CD4-positive, alpha-beta T cell treated with Interleukin-10 for 1 hour (primary cell): ENCODE measurements at places on chromosomes 11 and 22.
A peak's percentile ranks its signal among the peaks of the same experiment; 100 is the strongest.

- no peak for DNase-seq
Observed at GRCh38 chr11:95917193-95918036, 6.5 kb downstream of the MTMR2 start.

DNA sequence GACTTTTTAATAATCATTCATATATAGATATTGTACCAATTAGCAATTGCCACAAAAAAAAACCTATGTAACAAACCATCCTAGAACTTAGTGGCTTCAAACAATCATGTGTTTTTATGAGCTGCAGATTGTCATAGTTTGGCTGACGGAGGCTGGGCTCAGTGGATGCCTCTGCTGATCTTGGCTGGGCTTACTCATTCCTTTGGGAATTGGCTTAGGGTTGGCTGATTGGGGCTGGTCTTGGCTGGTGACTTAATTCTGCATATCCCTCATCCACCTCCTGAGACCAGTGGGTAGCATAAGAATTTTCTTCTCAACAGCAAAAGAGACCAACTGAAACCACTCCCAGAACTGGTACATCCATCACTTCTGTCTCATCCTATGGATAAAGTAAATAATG lies 57.9 kb upstream of the PHF21B start:
- DNase-seq: no peak

GRCh38 chr11:78380615-78381051 lies 37.0 kb downstream of the GAB2 start:
- DNase-seq: no peak

DNA sequence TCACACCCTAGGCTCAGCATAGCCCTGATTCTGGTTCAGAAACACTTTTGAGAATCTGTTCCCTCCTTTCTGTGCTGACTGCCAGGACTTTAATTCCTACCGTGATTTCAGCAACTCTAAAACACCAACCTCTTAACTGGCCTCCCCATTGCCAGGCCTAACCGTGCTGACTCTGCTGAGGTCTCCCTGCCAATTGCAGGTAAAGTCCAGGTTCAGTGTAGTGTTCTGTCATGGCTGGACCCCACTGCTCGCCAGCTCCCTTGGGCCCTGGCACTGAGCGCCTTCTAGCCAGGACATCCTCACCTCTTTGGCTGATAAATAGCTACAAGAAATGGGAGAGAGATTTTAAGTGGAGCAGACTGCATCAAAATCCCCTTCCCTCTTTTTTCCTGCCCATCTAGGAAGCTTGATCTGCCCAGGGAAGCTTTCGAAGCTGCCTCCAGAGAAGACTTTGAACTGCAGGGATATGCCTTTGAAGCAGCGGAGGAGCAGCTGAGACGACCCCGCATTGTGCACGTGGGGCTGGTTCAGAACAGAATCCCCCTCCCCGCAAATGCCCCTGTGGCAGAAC lies 4.7 kb downstream of the UPB1 start:
- DNase-seq: no peak

DNA sequence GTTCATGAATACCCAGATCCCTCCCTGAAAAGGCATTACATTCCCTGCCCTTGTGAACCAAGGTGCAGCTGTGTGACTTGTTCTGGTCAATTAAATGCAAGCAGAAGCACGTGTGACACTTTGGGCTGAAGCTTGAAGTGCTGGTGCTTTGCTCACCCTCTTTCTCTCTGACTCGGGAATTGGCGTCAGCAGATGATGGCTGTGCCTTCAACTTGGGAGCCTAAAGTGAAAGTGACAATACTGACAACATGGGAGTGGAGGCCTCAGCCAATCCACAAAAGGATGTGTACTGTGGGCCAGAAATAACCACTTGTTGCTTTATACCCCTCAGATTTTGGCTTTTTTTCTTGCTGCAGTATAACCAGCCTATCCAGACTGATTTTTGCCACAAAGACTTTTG lies 148.3 kb upstream of the THY1 start:
- DNase-seq: no peak

- DNase-seq: no peak
Observed at GRCh38 chr11:35347921-35348331, 71.4 kb downstream of the SLC1A2 start.

DNA sequence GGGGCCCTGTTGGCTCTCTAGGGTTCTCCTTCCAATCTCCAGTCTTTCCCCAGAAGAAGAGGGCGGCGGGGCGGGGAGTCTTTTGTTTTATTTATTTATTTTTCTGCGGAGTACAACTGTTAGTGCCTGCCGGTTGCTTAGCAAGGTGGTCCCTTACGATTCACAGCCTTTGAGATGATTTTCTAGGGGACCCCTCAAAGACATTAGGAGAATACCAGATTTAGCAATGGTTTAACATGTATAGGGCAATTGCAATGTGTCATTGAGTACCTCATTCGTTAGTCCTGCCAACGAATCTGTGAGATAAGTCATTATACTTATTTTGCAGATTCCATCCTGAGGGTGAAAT lies 307 bp upstream of the MRPL16 start:
- DNase-seq: no peak

DNA sequence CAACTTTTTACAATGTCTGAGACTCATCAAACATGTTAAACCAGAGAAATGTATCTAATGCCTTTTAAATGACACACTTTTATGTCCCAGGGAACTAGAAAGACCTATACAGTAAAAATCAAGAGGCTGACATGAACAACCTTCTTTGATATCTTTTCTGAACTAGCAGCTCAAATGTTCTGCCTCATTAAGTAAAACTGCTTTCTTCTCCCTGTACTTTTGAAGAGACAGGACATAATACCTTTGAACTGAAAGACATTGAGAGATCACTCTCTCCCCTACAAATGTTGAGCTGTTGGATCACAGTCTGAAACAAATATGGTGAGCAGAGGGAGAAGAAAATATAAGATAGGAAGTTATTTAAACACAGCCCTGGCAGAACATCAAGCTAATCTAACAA lies 123.0 kb downstream of the FAM181B start:
- no peak for DNase-seq

DNA sequence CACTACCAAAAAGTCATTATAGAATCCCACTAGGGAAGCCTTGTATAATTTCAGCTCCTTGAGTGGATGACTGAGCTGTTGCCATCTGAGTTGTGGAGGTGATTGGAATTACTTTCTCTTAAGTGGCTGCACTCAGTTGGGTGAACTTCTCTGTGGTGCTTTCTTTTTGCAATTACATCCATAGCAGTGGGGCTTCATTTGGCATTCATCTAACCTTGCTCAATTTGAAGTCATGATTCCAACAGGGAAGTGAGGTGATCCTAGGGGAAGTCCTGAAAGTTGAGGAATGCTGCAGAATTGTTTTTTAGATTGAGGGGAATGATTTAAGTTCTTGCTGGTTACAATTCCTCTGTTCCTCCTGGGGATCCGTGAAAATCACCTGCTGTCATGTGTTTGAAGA lies 39.6 kb downstream of the ARHGAP42 start:
- no peak for DNase-seq

DNA sequence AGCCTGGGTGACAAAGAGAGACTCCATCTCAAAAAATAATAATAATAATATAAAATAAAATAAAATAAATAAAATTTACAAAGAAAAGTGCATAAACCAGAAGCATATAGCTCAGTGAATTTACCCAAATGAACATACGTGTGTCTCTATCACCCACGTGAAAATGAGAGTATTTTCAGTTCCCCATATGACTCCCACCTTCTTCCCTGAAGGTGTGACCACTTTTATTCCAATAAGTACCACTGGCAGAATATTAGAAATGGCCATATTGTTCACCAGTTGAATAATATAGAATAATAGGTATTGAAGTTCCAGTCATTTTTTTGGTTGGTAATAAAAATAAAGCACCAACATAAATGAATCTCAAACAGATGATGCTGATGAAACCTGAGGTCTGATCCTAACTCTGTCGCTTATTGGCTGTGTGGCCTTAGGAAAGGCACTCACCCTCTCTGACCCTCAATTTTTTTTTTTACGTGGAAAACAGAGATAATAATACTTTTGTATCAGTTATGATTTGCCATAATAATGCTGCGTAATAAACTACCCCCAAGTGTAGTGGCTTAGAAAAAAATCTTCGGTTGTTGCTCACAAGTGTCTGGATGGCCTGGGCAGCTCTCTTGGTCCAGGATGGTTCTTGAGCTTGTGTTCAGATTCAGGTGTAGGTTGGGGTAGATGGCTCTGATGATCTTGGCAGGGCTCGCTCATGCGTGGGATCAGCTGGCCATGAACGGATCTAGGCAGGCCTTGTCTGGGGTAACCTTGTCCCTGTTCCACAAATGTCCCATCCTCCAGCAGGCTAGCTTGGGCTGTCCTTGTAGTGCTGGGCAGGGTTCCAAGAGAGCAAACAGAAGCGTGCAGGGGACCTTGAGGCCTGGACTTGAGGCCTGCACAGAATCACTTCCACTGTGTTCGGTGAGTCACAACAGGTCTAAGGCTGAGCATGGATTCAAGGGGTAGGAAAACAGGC lies 88.1 kb downstream of the MYO18B start:
- no peak for DNase-seq

DNA sequence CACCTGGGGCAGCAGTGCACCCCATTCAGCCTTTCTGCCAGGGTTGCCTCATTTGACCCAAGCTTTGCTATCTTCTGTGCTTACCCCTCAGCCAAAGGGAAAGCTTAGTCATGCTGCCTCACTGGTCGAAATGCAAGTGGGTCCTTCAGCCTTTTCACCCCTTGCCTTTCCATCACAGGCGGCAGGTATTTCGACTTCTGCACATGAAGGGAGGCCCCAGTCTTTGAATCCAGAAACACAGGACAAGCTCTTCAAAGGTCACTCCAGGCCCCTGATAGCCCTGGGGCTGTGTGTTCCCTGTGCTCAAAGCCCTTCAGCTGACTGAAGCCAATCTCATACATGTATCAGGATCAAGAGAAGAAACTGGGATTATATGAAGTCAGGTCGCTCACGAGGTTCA lies 129.7 kb downstream of the SNX19 start:
- no peak for DNase-seq

GRCh38 chr11:86129740-86130540 lies 61.1 kb upstream of the PICALM start:
- DNase-seq: no peak

GRCh38 chr11:5719703-5720495 lies 16.3 kb upstream of the OR56B1 start:
- no peak for DNase-seq

- peak; percentile 18 for DNase-seq
Observed at GRCh38 chr11:72069787-72070251, 10.5 kb downstream of the NUMA1 start.

DNA sequence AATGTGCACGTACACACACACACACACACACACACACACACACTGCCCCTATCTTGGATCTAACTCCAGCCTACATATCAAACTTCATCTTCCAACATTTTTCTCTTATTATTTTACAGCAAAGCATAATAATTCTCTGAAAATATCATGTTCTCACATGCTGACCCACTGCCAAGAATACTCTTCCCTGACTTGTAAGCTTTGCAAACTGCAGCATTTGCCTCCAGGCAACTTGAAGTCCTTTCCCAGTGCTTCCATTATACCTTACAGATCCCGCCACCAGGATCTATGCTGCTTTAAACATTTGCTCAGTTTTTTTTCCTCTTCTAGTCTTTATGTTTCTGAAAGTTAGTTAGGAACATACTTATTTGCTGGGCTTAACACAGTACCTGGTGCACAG lies 483.3 kb upstream of the ARHGAP42 start:
- DNase-seq: no peak

DNA sequence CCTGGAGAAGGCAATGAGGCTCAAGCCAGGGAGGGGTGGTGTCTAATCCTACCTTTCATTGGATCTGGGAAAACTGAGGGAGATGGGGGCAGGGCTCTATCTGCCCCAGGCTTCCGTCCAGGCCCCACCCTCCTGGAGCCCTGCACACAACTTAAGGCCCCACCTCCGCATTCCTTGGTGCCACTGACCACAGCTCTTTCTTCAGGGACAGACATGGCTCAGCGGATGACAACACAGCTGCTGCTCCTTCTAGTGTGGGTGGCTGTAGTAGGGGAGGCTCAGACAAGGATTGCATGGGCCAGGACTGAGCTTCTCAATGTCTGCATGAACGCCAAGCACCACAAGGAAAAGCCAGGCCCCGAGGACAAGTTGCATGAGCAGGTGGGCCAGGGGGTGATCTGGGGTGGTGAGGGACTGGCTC lies at the start of gene FOLR1:
Gene FOLR1 (plus strand): TSS at position 180 of the 421 bp plus-strand sequence. CDS start 34 bp downstream, at position 214.
- no peak for DNase-seq

GRCh38 chr11:46240371-46240770 lies 37.1 kb upstream of the CREB3L1 start:
- no peak for DNase-seq

DNA sequence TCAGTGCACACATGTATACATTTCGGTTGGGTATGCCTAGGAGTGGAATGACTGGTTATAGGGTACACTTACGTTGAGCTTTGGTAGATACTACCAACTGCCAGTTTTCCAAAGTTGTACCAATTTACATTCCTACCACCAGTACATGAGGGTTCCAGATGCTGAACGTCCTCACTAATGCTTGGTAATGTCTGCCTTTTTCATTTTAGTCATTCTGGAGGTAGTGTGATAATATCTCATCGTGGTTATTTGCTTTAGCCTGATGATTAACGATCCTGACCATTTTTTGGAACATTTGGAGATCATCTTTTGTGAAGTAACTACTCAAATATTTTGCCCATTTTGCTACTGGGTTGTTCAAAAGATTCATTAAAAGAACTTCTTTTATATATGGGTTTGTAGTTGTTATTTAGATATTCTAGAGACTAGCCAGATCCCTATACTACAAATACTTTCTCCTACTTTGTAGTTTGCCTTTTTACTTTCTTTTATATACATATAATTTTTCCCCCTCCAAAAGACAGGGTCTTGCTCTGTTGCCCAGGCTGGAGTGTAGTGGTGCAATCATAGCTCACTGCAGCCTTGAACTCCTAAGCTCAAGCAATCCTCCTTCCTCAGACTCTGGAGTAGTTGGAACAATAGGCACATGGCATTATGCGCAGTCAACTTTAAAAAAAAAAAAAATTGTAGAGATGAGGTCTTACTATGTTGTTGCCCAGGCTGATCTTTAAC lies 62.1 kb downstream of the RBFOX2 start:
- DNase-seq: no peak

GRCh38 chr22:46542011-46542985 lies 4.9 kb upstream of the CELSR1 start:
- DNase-seq: peak; percentile 76

DNA sequence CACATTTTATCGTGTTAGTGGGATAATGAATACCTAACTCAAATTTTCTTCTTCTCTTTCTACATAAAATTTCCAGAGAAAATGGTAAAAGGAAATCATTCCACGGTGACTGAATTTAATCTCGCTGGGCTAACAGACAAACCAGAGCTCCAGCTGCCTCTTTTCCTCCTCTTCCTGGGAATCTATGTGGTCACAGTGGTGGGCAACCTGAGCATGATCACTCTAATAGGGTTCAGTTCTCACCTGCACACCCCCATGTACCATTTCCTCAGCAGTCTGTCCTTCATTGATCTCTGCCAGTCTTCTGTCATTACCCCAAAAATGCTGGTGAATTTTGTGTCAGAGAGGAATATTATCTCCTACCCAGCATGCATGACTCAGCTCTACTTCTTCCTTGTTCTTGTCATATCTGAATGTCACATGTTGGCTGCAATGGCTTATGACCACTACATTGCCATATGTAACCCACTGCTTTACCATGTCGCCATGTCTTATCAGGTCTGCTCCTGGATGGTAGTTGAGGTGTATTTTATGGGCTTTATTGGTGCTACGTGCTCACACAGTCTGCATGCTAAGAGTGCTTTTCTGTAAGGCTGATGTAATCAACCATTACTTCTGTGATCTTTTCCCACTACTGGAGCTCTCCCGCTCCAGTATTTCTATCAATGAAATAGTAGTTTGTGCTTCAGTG lies 24.1 kb downstream of the OR10D3 start:
- no peak for DNase-seq
